Myocyte (in vitro differentiated cells): ENCODE measurements at places on chromosomes 2 and 18. TPM values are rescaled to one million over a fixed set of nuclear protein-coding genes. Genes with fewer than 3 reads are reported as not detected.

GRCh38 chr18:13603304-13604019 lies 122.9 kb downstream of the FAM210A start:
- DNase-seq, result no peak

The KCNK3 gene
- total RNA-seq, result 0.62 and 1.1 TPM in 2 replicates

The ALPI gene
- total RNA-seq, result not detected in 2 replicates

DNA sequence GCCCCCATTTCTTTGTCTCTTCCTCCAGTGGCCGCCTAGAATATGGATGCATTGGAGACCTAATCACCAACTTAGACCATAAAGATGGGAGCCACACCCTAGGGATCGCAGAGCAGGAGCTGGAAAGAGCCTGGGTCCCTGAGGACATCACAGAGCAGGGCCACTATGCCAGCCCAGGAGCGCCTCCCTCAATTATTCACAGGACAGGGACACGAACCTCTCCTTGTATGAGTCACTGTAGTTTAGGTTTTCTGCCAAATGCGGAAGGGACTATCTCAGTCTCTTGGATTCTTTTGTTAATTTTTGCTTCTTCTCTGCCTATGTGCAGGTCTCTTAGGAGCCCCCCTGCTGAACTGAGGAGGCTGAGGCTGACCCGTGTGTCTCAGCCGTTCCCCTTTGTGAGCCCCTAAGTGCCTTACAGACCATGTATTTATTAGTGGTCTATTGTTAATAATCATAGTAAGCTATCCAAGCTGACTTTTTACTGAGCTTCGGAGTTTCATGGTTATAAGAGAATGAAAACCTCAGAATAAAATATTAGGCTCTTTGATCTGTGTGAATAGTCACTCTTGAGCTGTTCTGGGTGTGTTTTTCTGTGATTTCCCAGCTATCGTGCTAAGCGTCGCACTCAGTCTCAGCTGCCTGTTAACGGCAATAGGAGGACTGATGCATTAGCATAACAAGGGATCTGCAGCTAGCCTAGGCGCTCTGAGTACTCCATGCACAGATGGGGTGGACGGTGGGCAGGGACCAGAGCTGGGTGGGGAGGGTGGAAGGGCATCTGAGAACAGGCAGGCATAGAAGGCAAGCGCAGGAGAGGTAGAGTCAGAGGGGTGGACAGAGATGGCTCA lies 12.7 kb upstream of the PTPN4 start:
- DNase-seq, result peak; percentile 28

The CACNB4 gene
- 0.31 and 0.91 TPM in 2 replicates for total RNA-seq

- DNase-seq, result peak; percentile 90
These were observed at the start of gene ST3GAL5 for GRCh38 chr2:85888684-85889626. Gene ST3GAL5 (minus strand): TSS chr2:85888990. CDS start chr2:85888905, 85 bp downstream.

GRCh38 chr2:158878003-158878402 lies 82.9 kb downstream of the DAPL1 start:
- DNase-seq, result no peak

DNA sequence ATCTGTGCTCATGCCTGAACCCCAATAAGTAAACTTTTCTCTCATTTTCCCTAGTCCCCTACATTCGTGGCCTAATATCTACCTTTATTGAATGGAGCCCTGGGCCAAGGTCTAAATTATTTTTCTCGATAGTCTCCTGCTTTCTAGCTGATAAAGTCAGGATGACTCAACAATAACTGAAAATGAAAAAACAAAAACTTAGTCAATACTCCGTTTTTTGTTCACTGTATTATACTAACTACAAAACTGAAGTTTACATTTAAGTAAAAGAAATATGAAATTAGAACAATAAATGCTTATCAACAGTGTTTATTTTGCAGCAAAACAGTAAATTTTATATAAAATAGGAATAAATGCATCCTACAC lies 32.2 kb downstream of the AOX1 start:
- DNase-seq, result no peak

The KLHL14 gene
- not detected in 2 replicates for total RNA-seq

- DNase-seq, result no peak
These were observed 150.5 kb upstream of the HS6ST1 start for GRCh38 chr2:128469203-128469602.

The CTAGE1 gene
- 0.05 TPM in 1 of 2 replicates, not detected in the other for total RNA-seq

The INPP1 gene
- total RNA-seq, result 18.7 and 19.6 TPM in 2 replicates

The DRC1 gene
- 0.21 TPM in 1 of 2 replicates, not detected in the other for total RNA-seq

GRCh38 chr2:202909394-202910192 lies 1.9 kb downstream of the WDR12 start:
- no peak for DNase-seq

- DNase-seq, result no peak
These were observed 596.4 kb upstream of the VRK2 start for GRCh38 chr2:57450170-57450569.

The MC2R gene
- not detected in 2 replicates for total RNA-seq

DNA sequence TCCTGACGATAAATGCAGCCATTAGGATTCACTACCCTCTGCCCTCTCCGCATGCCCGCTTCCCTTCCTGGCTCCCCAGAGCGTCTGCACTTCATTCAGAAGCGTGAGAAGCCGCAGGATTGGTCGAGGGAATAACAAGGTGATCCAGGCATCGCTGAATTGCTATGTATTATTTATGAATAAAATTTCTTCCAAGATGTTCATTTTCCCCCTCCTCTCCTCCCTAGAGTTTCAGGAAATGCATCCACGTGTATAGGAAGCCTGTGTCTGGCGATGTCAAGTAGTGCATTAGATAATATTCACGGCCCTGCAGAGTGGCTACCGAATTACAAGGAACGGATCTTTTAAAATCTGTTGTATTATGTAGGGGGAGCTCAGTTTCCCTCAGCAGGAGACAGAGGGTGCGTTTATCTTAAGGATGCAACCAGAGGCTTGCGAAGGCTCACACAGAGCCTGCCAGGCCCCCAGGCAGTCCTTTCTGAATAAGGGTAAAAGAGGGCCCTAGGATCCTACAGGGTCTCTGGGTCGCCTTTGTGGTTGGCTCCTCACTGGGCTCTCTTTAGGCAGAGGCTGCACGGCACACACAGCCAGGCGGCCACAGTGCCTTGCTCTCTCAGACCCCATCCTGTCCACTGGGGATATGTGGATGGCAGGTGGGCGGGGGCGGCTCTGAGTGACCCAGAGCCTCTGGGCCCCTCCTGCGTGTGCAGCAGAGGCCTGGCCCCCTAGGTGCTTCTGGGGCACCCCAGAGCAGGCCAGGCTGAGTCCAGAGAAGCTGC lies 224.1 kb upstream of the PXDN start:
- DNase-seq, result no peak

The ABHD1 gene
- not detected in 2 replicates for total RNA-seq

The NFATC1 gene
- 4.4 and 8.7 TPM in 2 replicates for total RNA-seq

- DNase-seq, result peak; percentile 21
These were observed 42.9 kb downstream of the SRBD1 start for GRCh38 chr2:45567974-45568789.

GRCh38 chr18:56825321-56825720 lies 174.2 kb downstream of the WDR7 start:
- no peak for DNase-seq

- DNase-seq, result no peak
These were observed 128.8 kb downstream of the TTC32 start for GRCh38 chr2:19772981-19773380.

DNA sequence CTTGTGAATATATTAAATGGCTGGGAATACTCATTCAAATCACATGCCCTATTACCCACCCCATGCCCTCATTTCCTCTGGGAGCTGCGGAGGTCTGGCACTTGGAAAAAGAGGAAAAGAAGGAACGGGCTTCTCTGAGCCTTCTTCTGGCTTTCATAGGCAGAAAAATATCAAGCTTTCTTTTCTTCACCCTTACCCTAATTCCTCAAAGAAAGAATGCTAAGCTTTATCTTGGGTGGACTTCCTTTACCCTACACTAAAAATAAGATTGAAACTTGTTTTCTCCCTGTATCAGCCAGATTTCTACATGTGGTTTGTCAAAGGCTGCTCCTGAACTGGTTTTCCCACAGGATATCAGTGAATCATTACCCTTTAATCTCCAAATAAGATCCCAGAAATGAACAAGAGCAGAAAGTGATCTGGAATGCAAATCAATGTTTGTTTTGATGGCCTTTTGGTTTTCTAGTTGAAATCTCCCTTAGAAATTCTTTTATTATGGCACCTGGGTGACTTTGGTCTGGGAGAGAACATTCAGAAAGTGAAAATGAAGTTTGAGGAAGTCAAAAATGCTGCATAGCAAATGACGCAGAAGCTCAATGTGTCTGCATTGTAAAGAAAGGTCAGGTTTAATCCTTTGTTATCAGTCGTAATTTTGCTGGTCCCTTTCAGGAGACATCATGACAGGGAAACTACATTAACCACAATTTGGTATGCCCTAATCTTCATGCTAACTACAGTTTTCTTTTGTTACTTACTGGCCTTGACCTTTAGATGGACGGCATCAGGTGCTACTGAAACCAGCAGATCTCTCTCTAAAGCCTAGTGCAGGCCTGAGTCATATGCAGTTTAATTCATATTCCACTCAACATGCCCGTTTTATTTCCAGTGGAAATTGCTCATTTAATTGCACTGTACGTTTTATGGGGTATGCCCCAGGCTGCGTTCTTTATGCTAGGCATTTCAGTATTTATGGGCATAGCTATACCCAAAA lies 46.6 kb upstream of the HNRNPA3 start:
- peak; percentile 89 for DNase-seq

GRCh38 chr2:23483791-23484190 lies 98.8 kb downstream of the KLHL29 start:
- DNase-seq, result no peak

GRCh38 chr2:231940795-231941194 lies 14.6 kb upstream of the NPPC start:
- no peak for DNase-seq

The TWSG1 gene
- total RNA-seq, result 52.3 and 84.2 TPM in 2 replicates

GRCh38 chr18:63953811-63954210 lies 4.7 kb downstream of the HMSD start:
- peak; percentile 28 for DNase-seq

The EVA1A gene
- 3.2 and 4.4 TPM in 2 replicates for total RNA-seq

The CD8B2 gene
- total RNA-seq, result not detected in 2 replicates

The REG3G gene
- not detected in 2 replicates for total RNA-seq

GRCh38 chr18:54415086-54415485 lies 57.4 kb downstream of the C18orf54 start:
- no peak for DNase-seq

DNA sequence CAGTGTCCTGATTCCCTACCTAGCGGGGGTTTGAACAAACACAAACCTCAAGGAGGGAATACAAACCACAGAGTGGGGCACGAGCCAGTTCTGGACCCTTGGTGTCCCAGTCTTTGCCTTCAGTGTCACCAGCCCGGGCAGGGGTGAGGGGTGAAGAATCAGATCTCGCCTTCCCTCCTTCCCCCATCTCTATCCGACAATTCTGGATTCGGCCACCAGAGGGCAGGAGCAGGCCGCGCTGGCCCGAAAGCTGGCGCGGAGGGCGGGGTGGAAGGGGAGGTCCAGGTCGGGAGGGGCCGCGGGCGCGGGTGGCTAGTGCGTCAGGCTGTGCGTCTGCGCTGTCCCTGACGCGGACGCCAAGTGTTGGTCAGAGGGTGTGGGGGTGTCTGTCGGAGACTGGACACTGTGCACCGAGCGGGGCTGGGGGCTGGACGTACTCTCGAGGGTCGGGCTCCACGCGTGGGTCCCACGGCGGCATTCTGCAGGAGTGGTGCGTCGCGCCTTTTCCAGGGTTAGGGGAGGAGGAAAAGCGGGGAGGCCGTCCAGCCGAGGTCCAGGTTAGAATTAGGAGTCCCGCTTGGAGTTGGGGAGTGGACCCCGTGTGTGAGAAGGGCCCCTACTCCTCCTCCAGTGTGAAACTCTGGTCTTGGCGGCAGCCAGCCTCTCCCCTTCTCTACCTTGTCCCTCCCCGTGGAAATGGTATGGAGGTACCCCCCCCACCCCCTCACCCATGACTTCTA lies 2.9 kb upstream of the CRYBA2 start:
- DNase-seq, result peak; percentile 82

DNA sequence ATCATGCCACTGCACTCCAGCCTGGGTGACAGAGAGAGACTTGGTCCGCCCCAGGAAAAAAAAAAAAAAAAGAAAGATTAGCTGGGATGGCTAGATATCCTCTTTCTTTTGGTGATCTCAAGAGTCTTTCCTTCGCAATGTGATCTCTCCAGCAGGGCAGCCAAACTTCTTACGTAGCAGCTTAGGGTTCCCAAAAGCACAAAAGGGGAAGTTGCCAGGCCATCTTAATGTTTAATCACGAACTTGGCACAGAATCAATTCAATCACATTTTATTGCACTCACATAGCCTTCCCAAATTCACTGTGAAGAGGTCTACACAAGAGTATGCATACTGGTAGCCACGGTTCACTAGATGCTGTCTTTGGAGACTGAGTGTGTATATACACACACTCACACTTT lies 53.1 kb downstream of the VIL1 start:
- DNase-seq, result no peak

- DNase-seq, result no peak
These were observed 272.1 kb downstream of the HDAC4 start for GRCh38 chr2:239128706-239129105.

DNA sequence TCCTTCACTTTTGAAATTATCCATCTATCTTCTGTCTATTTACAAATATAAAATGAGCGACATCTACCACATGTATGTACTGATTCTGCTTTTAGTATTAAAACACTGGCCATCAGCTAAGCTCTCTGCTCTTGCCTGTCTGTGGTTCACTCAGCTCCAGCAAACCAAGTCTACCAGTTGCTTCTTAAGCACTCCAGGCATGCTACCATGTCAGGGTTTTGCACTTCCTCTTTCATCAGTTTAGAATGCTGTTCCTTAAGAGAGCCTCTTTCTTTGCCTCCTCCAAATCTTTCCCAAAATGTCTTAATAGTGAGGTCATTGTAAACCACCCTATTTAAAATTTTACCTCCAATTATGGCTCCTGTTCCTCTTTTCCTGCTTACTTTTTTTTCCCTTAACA lies 59.5 kb downstream of the SCN3A start:
- DNase-seq, result peak; percentile 14

DNA sequence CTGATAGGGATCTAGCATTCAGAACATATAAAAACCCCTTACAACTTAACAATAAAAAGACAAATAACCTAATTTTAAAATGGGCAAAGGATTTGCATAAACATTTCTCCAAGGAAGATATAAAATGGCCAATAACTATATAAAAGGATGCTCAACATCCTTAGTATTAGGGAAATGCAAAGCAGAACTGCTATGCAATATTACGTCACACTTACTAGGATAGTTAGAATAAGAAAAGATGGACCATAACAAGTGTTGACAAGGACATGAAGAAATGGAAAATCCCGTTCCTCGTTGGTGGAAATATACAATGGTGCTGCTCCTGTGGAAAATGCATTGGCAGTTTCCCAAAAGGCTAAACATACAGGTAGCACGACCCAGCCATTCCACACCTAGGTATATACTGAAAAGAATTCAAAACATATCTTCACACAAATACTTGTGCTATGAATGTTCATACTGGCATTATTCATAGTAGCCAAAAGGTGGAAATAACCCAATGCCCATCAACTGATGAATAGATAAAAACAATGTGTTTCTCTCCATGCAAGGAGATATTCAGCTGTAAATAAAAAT lies 48.2 kb upstream of the REV1 start:
- no peak for DNase-seq

The NT5C1B gene
- not detected in 2 replicates for total RNA-seq

The GLI2 gene
- 0.68 and 0.86 TPM in 2 replicates for total RNA-seq
